ENCODE measurements at places on chromosomes 2 and 18.

- DNase-seq = no peak
Measured at GRCh38 chr2:136000502-136000901, 15.1 kb upstream of the DARS1 start.

DNA sequence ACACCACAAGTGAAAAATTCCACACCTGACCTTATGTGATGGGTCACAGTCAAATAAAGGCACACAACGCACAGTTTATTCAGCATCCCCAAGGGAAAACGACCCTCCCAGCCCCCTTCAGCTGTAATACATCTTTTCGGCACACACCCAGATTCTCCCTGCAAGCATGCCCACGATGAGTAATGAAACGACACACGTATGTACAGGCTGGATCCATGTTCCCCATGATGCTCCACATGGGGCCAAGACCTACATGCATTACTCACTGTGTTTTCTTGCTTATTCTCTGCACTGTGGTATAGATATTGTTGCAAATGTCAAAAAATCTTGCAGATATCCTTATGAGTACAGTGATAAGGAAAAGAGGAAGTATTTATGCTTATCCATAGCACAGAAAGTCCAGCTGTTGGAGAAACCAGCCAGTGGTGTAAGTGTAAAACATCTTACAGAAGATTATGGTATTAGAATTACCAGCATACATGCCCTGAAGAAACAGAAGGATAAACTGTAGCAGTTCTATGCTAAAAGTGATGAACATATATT, 32.5 kb upstream of the SGPP2 start:
- DNase-seq = no peak

DNA sequence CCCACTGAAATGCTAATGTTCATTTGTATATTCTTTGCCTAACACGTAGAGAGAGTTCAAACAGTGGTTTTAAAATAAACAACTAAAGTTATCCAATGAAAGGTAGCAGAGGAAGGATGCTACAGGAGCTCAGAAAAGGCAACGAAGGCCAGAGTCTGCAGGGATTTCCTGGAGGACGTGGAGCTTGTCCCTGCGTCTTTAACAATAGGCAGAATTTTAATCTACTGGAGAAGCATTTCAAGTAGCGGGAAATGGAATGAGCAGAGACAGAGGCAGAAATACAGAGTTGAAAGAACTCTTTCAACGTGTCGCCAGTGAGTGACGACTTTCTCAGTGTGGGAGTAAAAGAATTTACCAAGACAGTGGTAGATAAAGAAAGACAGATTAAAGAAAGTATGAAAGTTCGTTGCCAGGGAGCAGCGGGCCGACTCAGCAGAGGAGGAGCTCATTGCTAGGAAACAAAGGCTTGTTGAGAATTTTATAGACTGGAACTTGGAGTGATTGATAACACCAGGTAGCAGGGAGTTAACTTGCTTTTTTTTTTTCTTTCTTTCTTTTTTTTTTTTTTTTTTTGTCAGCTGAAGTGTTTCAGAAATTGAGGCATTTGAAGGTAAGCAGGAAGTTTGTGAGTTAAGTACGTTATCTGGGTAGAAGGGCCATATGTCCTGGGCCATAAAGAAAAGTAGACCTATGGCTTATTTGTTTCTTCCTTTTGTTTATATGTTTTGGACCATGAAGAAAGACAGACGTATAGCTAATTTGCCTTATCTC, 625 bp upstream of the NBAS start:
- peak; percentile 12 for DNase-seq

DNA sequence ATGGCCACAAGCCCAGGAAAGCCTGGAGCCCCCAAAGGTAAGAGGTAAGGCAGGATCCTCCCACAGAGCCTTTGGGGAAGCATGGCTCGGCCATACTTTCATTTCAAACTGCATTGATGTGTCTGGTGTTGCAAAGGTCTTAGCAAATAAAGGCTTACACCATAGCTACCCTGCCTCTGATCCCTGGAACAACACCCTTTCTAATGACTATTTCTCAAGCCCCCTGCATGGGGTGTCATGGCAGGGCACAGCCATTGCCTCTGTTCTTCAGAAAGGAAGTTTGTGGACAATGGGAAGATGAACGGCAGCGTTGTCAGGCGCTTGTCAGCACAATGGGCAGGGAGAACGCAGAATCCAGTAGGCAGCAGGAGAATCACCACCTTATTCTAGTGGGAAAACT, 435.0 kb upstream of the SMIM21 start:
- DNase-seq = no peak

- no peak for DNase-seq
Measured at GRCh38 chr2:156385242-156385641, 50.9 kb upstream of the GPD2 start.

DNA sequence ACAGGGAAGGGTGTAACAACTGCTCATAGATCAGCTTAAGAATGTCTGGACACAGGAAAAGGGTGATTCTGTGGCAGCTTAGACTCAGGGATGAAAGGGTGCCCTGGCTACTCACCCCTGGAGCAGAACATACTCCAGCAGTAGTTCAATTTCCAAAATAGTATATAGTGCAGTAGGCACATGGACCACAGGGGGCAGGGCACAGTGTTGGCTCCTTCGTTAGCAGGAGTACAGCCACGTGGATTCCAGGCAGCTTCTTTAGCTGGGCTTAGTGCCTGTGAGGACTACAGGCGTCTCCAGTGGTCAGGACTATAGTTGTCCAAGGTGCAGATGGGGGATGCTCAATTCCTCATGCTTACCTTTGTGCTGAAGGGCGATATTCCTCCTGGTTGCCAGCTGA, 277.5 kb upstream of the DDX18 start:
- DNase-seq = no peak

DNA sequence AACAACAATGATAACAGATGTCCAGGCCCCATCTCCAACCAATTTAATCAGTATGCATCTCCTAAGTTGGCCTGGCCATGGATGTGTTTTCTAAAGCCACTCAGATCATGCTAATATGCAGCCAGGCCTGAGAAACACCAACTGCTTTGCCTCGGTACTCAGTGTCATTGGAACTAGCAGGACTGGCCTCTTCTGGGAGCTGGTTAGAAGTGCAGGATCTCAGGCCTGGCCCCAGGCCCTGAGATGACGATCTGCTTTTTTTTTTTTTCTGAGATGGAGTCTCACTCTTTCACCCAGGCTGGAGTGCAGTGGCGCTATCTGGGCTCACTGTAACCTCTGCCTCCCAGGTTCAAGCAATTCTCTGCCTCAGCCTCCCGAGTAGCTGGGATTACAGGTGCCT, 69.1 kb downstream of the IRS1 start:
- DNase-seq = no peak

DNA sequence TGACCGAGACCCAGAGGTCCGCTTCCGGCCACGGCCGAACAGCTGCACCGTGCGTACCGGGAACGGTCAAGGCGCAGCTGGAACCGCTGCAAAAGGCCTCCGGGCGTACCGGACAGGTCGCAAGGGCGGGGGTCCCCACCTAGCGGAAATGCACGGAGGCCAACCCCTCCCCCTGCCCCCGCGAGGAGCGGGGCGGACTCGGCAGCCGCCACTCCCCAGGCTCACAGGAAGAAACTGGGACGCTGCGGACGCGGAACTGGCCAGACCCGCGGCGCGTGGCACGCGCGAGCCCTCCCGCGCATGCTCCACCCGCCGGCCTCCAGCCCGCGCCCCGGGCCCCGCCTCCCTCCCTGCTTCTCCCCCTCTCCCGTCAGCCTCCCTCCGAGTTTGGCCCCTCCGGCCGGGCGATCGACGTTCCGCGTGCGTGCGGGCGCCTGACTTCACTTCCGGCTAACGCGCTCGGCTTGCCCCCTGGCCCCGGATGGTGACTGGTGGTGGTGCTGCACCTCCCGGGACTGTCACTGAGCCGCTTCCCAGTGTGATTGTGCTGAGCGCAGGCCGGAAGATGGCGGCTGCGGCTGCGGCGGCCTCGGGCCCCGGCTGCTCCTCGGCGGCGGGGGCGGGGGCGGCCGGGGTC, at the start of gene BIRC6:
Gene BIRC6 (plus strand): TSS at position 343 of the 637 bp plus-strand sequence. CDS start 139 bp downstream, at position 482.
- DNase-seq = peak; percentile 97

GRCh38 chr2:241738040-241738686, 3.7 kb downstream of the D2HGDH start:
- no peak for DNase-seq

- DNase-seq = no peak
Measured at GRCh38 chr2:58067001-58067400, 20.4 kb downstream of the VRK2 start.

DNA sequence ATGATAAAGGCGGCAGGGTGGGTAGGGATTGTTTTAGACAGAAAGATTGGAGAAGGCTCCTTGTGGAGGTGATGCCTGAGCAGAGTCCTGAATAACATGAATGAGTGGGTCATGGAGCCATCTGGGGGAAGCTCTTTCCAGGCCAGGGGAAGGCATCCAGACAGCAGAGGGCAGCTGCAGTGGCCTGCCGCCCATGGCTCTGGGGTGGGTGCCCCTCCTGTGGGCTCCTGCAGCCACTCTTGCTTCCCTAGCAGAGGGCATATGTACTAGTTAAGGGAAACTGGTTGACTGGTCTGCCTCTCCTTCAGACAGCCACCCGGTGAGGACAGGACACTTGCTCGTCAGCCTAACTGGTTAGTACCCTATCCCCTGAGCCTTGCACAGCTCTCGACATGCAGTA, 46.5 kb upstream of the SLC1A4 start:
- DNase-seq = no peak

DNA sequence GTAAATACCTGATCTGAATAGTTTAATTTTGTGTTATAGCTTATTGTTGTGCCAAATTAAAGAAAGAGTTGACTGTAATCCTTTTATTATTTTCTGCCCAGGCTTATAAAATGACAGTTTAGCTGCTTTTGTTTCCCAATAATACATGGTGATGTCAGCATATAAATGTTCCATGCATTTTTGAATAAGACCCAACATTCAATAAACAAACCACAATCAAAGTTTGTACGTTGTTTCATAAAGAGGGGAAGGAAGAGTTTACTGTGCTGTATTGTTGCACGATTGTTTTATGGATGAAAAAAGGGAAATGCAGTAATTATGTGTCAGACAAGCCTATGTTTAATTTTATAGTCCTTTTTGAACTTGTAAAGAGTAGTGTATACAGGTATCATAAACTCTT, 177.2 kb upstream of the SCN7A start:
- no peak for DNase-seq

- DNase-seq = no peak
Measured at GRCh38 chr2:143954186-143954585, 565.7 kb downstream of the ZEB2 start.

All from H54 (cell line).